ENCODE measurements at places on chromosomes 4 and X.

DNA sequence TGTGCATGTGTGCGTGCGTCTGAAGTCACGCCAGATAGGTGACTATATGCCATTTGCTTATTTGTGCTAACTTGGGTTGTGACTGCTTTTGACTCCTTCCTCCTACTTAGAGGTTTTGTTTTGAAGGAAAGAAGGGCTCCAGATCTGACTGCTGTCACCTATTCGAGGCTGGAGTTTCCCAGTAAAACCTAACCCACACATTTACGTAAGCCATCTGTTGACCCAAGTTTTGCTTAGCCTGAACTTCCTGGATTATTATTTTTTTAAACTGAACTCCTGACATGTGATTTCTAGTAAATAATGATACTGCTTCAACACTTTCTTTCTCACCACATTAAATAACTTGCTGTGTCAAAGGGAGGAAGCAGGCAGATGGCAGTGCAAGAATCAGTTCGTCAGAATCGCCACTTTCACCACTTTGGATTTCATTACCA is 41.5 kb downstream of the DTHD1 start:
- no peak for DNase-seq

DNA sequence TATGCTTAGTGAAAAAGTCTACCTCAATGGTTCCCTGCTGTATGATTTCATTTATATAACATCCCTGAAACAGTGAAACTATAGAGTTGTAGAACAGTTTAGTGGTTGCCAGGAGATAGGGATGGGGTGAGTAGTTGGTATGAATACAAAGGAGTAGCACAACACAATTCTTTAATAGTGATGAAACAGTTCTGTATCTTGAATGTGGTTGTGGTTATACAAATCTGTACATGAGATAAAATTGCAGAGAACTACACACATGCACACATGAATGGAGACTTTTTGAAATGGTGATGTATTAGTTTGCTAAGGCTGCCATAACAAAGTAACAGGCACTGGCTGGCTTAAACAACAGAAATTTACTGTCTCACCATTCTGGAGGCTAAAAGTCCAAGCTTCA is 677.1 kb downstream of the ADGRL3 start:
- no peak for DNase-seq

- DNase-seq, result peak; percentile 22
Observed at GRCh38 chrX:154409222-154409871, at the start of gene DNASE1L1. DNASE1L1 (minus strand) TSS chrX:154409254; CDS start chrX:154405568, 3,686 bp downstream.

DNA sequence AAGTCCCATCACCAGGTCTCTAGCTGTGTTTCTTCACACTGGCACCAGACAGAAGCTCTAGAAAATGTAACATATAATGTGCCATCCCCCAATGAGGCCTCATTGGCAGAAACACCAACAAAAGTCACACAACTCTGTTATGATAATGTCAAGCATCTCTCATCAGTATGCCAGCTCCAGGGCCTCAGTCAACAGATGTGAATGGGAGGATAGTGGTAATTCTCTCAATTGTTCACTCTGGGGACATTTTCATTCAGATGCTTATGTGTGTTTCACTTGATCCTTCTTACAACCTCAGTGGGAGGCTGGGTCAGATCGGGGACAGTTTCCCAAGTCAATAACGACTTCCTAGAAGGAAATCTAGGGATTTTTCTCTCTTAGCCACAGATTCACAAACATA is 57.5 kb upstream of the SCOC start:
- no peak for DNase-seq

DNA sequence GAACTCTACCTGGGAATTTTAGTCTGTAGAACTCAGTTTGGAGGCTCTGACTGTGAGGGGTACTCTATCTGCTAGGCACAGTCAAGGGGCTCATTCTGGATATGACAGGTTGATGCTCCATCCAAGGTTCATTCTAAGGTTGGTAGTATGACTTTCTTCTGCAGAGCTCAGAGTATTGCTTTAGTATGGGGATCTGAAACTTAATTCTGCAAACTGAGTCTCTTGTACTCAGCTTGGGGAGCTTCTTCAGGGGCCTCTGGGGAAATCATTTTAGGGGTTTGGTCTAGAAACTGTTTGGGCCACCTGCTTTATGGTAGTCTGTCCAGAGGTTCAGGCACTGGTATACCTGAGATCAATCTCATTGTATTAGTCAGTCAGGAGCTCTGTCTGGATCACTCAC is 9.7 kb upstream of the TSR2 start:
- no peak for DNase-seq

- no peak for DNase-seq
Observed at GRCh38 chr4:86935853-86936733, 1.3 kb downstream of the AFF1 start.

DNA sequence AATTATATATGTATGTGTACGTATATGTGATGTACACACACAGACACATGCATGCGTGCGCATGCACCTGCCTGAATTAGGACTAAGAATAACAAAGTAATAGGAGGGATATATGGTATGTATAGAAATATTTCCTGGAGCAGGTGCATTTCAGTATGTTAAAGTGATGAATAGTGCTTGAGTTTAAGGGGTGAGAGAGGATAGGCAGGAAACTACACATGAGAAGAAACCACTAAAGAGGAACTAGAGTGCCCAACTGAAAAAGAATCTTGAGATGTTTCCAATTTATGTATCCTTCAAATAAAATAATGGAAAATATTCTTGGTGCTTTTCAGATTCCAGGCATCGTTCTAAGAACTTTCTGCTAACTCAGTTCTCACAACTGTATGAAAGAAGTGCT is 52.6 kb upstream of the UNC5C start:
- DNase-seq, result no peak

GRCh38 chrX:44431194-44431593 is 87.7 kb upstream of the EFHC2 start:
- no peak for DNase-seq

GRCh38 chr4:11149612-11150259 is 279.0 kb downstream of the HS3ST1 start:
- no peak for DNase-seq

DNA sequence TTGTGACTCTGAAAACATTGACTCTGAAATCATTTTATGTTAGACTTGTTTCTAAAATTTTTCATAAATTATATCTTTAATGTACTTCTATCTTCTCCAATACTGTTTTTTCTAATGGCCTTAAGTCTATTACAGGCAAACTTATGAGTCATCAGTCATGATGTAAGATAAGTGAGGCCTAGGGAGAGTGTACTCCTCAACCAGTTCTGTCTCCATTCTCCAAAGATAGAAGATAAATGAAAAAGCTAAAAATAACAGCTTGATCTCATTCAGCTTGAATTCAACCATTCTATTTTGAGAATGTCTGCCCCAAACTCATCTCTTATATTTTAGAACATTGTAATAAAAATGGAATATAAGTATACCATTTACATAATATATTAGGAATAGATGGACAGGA is 34.5 kb downstream of the STBD1 start:
- DNase-seq, result no peak

GRCh38 chr4:16384576-16384975 is 158.3 kb upstream of the TAPT1 start:
- DNase-seq, result no peak

GRCh38 chrX:49209434-49210251 is 9.7 kb upstream of the SYP start:
- no peak for DNase-seq

GRCh38 chrX:19342331-19342906 is 1.3 kb upstream of the PDHA1 start:
- no peak for DNase-seq

DNA sequence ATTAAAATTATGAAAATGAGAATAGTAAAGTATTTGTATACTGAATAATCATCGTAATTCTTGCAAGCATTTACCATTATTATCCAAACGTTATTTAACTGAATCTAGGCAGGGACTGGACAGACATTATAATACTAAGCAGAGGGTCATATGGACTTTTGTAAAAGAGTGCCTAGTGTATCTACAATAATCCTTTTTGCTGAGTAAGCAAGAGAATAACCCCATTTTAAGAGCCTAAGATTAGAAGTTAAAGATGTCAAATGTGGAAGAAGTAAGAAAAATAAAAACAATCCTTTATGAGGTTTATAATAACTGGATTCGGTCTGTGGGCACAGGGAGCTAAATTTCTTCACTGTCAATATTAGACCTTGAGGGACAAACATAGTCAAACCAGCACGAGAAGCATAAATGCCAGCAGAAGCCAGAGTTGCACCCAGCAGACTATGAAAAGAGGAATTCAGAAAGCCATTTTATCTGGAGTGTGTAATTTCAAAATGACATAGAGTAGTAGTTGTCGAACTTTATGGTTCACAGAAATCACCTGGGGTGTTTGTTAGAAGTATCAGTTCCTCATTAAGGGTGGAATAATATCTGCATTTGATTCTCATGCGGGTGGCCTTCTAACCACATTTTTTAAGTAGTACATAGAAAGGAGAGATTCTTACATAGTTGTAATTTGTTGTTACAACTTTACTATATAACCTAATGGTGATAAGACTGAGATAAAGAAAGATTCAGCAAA is 39.7 kb upstream of the DCLK2 start:
- no peak for DNase-seq

- DNase-seq, result no peak
Observed at GRCh38 chr4:157706155-157706554, 466.7 kb downstream of the GASK1B start.

DNA sequence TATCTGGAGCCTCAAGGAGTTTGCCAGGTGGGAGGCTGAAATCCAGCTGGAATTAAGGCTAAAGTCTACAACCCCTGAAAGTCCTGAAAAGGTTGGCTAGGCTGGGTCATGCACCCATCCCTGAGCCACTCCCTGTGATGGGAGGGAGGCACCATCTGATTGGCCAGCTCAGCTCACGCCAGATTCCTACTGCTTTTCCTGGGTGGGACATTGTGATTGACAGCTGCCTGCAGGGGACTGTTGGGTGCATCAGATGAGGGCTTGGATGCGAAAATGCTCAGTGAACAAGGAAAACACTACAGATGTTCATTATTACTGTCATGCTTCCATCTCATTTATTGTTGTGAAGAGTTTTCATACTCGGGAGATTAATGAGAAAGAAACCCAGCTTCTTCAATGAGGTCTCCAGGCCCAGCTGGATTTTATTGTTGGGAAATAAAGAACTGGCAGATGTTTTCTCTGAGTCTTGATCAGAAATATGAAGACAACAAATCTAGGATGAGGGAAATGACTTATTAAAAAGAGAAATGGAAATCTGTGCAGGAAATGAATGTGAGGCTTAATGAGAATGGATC is 185.9 kb downstream of the STK32B start:
- no peak for DNase-seq

- DNase-seq, result no peak
Observed at GRCh38 chr4:176256921-176257320, 12.1 kb downstream of the ASB5 start.

DNA sequence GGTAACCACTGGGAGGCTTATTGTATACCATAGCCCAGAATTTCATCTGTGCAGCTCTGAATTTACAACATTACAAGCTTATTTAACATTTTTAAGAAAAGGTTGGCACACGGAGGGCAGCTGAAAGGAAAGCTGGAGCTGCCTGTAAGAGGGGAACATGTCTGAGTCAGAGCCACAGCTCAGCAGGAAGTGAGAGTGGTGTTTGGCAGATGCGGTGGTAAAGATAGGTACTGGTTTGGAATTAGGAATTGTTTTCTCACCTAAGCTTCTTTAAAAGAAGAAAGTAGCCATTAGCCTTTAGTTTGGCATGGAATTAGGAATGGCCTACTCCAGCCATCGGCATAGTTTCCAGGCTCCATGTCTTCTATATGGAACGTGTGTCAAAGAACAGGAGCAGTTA is 172.5 kb upstream of the ANXA3 start:
- no peak for DNase-seq

DNA sequence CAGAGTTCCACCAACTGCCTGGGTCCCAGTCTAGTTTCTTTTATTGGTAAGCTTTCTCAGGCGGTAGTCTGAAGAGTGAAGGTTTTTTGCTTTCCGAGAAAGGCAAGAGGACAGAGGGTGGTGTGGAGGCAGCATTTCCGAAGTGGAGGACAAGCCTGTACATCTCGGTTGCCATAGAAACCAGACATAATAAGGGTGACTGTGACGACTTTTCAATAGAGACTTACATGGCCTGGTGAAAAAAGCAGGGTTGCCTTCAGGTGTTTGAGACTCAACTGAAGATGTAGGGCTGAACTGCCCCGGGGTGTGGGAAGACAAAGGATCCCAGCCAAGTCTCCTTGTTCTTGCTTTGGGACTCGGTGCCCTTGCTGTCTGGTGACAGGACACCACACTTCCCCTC is 53.6 kb upstream of the RAB40AL start:
- no peak for DNase-seq

GRCh38 chr4:186657764-186658163 is 65.9 kb downstream of the FAT1 start:
- DNase-seq, result no peak

DNA sequence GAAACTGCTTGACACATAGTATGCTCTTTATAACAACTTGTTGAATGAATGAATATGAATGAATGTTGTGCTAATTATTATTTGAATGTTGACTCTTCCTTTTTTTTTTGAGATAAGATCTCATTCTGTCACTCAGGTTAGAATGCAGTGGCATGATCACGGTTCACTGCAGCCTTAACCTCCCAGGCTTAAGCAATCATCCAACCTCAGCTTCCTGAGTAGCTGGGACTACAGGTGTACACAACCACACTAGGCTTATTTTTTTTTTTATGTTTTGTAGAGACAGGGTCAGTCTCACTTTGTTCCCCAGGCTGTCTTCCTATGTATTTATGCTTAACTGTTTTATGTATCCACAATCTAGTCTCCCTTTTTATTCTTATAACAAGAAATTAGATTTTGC is 114.7 kb upstream of the WDFY3 start:
- DNase-seq, result no peak

- DNase-seq, result no peak
Observed at GRCh38 chr4:46393606-46394005, 3.7 kb upstream of the GABRA2 start.

DNA sequence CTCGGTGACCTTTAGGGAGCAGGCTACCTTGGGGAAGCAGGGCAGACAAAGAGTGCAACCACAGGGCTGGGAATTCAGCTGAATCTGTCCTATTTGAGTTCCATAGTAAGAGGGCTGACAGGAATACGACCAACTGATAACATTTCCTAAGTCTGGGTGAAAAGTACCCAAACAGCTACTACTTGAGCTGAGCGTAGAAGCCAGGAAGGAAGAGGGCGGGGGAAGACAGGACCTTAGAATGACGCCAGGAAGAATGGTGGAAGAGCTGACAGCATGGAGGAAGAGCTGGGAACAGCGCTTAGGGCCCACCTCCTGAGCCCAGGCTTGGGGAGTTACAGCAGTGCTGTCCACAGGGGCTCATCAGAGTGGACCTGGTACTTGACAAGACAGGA is 14.4 kb downstream of the MECP2 start:
- DNase-seq, result no peak

- DNase-seq, result no peak
Observed at GRCh38 chr4:44563496-44563895, 87.9 kb downstream of the YIPF7 start.

DNA sequence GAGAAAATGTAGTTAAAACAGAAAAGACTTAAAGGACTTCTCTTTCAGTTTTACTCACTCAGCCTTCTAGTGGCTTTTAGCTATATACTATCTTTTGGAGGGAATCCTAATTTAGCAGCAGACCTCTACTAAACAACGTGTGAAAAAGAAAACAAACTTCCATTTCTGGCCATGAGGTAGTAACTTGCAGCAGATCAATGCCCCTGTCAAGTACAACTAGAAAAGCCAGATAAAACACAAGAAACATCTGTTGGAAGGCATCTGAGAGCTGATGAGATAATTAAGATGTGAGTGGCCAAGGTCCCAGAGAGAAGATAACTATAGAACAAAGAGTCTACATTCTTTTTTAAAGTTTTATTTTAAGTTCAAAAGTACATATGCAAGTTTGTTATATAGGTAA is 101.7 kb downstream of the CORIN start:
- no peak for DNase-seq

Measured in amygdala (tissue), 56 donors.